Caki2 (cell line): ENCODE measurements at places on chromosomes 12 and 14. TPM values are rescaled to one million over a fixed set of nuclear protein-coding genes. Genes with fewer than 3 reads are reported as not detected.

The TAS2R43 gene
- total RNA-seq: not detected in 2 replicates

The ITPK1 gene
- 14.0 and 53.2 TPM in 2 replicates for total RNA-seq

The NGB gene
- total RNA-seq: 0.07 TPM in 1 of 2 replicates, not detected in the other

The MMP19 gene
- not detected in 2 replicates for total RNA-seq

The TAS2R10 gene
- not detected in 2 replicates for total RNA-seq

The NINJ2 gene
- not detected in 2 replicates for total RNA-seq

The KRT77 gene
- total RNA-seq: not detected in 2 replicates

The SLC8A3 gene
- 0.91 TPM in 1 of 2 replicates, not detected in the other for total RNA-seq

The MED13L gene
- total RNA-seq: 20.1 and 38.7 TPM in 2 replicates

The SLC5A8 gene
- not detected in 2 replicates for total RNA-seq

The CLEC9A gene
- total RNA-seq: not detected in 2 replicates

The RAD9B gene
- total RNA-seq: 2.8 and 20.2 TPM in 2 replicates

The PTHLH gene
- total RNA-seq: 3.9 and 8.3 TPM in 2 replicates

The SERPINA3 gene
- 0.64 TPM in 1 of 2 replicates, not detected in the other for total RNA-seq

The DUSP16 gene
- 9.9 and 10.2 TPM in 2 replicates for total RNA-seq

The MGP gene
- total RNA-seq: not detected in 2 replicates

The IFNG-AS1 gene
- total RNA-seq: not detected in 2 replicates
